Esophagus squamous epithelium (tissue), 5 donors: ENCODE measurements at places on chromosomes 7 and 10.

DNA sequence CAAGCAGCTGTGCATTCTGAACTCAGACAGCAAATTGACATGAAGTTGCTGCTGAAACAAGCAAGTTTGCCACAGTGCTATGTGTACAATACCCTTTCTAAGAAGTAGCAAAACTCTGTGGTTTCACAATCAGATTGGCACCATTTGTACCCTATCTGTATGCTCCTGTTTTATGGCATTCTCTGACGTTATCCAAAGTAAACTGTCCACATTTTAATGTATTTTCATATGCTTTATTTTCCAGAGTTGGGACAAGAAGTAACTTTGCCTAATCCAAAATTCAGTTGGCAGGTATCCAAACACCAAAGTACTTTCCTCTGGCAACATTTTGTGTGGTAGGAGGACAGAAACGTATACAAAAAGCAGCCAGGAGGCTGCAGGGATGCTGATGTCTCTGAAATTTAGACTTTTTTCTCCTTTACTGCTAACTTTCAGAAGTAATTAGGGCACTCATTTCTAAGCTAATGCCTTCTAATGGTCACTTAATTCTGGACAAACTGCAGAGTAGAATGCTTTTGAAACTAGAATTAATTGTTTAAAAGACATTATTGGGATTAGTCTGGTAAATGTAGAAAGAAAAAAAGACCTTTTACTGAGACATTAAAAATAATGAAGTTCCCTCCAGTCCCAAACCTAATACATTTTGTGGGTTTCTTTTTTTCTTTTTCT, 414.7 kb upstream of the NRP1 start:
- DNase-seq, result no peak

DNA sequence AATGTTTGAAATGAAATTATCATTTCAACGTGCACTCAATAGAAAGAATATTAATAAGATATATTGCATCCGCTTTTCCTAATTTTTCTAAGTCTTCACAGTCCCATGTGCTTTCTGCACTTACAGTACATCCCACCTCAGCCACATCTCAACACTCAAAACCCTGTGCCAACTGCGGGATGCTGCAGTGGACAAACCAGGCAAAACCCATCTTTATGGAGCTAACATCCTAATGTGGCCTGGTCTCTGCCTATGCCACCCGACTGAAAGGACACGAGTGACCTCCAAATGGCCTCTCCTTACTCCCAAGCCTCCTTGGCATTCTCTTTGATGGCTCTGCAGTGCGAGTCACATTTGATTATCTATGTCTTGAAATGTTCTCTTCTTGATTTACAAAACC, 57.4 kb upstream of the ADRB1 start:
- DNase-seq, result no peak

DNA sequence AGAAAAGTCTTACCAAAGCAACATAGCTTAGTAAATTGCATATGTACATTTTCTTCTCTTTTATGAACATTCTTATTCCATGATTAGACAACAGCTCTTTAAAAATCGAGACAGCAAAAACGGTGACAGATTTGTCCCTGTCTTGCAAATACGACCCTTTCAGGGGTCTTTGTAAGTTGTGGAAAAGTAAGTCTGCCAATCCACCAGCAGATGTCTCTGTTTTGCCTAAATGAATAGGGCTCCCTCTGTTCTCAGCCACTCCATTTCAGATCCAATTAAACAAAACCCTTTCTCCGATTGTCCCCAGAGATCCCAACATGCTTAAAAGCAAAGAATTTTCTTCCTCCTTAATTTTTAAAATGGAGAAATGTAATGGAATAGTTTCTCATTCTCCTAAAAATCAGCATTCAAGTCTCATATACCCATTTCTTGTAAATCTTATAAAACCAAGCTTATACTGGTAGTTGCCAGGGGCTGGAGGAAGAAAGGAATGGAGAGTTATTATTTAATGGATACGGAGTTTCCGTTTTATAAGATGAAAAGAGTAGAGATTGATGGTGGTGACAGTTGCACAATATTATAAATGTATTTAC, 61.0 kb upstream of the NFE2L3 start:
- no peak for DNase-seq

DNA sequence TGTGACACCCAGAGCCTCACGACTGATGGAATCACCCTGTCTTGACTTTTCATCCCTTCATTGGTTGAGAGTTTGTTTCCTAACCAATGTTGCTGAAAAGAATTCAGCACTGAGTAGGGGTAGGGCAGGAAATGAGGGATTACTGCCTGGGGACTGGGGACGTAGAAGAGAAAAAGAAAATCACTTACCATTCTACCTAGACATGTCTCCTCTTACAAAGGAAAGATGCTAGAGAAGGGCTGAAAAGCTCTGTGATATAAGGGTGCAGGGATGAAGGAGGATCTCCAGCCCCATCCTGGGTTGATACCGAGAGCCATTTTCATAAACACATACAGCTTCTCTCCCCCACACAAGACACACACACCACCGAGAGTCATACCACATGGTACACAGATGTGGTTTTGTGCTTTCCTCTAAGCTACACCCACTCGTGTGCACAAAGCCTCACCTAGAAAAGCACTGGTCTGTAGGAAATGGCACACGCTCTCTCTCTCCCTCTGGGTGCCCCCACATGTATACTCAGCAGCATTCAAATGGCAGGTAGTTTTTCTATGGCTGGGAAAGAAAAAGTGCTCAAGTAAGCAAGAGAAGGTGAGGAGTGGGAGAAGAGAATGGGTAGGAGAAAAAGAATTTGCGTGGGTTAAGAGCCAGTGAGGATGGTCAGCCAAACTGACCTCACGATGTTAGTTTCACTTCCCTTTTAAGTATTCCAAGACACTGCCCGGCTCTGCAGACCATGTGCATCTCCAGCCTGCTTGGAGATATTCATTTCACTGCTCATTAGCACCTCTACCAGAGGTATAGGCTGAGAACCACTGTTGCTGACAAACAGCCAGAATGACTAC, 85.8 kb downstream of the CALD1 start:
- no peak for DNase-seq

- no peak for DNase-seq
These were observed 144.5 kb upstream of the ASAH2 start for GRCh38 chr10:50395851-50396250.

- DNase-seq, result no peak
These were observed 266.7 kb upstream of the PLXDC2 start for GRCh38 chr10:19549503-19549902.

GRCh38 chr7:11473807-11474424, 358.1 kb downstream of the THSD7A start:
- DNase-seq, result no peak

DNA sequence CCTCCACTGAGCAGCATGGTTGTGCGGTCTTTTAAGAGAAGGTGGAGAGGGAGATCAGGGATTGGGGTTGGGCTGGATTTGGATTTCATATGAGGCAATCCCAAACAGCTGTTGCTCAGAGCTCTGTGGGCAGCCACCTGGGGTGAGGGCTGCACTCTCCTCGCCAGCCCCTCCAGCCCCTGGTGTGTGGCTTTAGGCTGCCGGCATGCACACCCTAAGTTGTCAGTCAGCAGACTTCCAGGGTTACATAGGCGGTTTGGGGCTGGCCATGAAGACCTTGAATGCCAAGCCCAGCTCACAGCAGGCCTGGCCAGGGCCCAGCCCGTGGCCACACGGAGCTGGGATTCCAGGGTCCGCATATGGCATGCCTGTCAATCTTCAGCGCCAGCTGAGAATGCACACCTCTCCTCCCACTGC, 54.8 kb downstream of the ZMIZ1 start:
- DNase-seq, result no peak

- DNase-seq, result no peak
These were observed 13.5 kb downstream of the SLK start for GRCh38 chr10:103980288-103980906.

DNA sequence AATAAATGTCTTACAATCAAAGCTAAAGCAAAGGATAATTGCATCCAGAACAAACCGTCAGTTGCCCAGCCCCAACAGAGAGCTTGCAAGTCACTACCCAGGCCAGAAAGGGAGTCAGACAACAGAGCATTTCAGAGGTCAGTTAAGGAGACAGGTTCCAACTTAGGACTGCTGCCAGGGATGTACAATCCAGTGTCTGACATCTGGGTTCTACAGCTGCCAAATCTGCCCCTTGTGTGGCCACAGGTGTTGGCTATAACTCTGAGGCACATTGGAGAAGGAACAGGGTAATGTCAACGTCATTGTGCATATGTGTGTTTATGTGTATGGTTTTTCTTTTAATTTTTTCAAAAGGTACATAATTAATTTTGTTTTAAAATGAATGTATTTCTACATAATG, 85.2 kb upstream of the GLCCI1 start:
- DNase-seq, result no peak

- no peak for DNase-seq
These were observed 55.3 kb downstream of the CPVL start for GRCh38 chr7:29090836-29091601.

GRCh38 chr7:70143075-70144044, 545.1 kb downstream of the AUTS2 start:
- DNase-seq, result no peak

- DNase-seq, result no peak
These were observed 19.8 kb downstream of the CNTNAP2 start for GRCh38 chr7:146136357-146136875.

GRCh38 chr10:1560535-1561192, 176.7 kb downstream of the ADARB2 start:
- no peak for DNase-seq

- DNase-seq, result no peak
These were observed 537.3 kb upstream of the MGMT start for GRCh38 chr10:128929767-128930166.

- DNase-seq, result no peak
These were observed 70.9 kb upstream of the LOXL4 start for GRCh38 chr10:98338896-98339295.
